ENCODE measurements at places on chromosomes 16 and 17.

DNA sequence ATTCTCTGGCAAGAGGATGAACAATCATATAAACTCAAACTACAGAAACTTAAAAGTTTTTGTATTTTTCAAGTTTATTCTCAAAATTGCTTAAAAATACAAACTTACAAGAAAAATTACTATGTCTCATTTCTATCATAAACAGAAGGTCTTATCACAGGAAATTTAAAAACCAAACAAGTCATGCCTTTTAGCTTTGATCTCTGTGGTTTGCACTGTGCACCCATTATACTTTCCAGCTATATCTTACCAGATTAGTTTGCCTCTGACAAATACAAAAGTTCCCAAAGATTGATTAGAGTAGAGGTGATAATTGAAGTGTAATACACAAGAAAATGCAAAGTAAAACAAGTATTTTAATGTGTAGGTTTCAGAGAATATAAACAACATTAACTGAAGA lies 117.4 kb downstream of the MYO1D start:
- no peak for DNase-seq

- peak; percentile 62 for DNase-seq
Observed at GRCh38 chr16:85369741-85370528, 243.2 kb upstream of the GSE1 start.

DNA sequence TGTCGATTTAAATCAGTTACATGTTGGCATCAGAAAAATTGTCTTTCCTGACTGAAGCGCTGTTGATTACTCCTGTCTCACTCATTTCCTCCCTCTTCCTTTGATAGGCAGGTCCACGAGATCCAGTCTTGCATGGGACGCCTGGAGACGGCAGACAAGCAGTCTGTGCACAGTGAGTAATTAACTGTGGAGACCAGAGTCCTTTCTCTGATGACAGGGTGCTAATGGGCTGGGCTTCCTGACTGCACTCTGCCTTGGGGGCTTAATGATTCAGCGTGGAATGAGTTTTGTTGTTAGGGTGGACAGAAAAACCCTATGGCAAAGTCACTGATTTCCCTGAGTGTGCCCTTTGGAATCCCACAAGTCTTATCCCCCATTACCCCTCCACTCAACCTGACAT lies 6.5 kb downstream of the GOSR2 start:
- no peak for DNase-seq

DNA sequence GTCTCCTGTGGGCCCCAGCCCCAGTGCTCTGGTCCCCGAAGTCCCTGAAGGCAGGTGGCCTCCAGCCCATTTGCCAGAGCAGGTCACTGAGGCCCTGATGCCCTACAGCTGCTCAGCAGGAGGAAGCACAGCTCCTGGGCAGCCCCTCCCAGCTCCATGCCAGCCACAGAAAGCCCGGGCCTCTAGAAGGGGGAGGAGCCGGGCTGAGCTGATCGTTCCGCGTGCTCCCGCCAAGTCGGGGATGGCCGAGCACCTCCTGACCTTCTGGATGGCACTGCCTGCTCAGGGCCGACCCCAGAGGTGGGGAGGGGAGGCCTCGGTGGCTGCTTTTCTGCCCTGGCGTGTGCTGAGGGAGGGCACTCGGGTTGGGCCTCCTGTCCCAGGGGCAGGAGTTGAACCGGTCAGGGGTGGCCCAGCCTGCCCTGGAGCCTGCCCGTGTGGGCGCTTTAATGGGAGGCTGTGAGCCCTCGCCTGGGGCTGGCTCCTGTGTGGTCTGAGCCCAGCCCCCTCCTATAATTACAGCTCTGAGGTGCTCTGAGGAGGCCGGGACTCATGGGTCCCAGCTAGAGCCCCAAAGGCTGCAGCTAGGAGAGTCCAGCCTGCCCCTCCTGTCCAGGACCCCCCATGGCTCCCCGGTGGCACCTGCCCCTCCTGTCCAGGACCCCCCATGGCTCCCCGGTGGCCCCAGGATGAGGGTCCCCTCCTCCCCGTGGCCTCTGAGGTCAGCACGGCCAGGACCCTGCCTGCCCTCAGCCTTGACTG lies 29.7 kb downstream of the ZFPM1 start:
- no peak for DNase-seq

- DNase-seq = no peak
Observed at GRCh38 chr17:69702078-69702477, 287.6 kb downstream of the MAP2K6 start.

- no peak for DNase-seq
Observed at GRCh38 chr17:58245428-58246103, 7.2 kb downstream of the LPO start.

GRCh38 chr17:16158714-16159113 lies 56.6 kb downstream of the NCOR1 start:
- no peak for DNase-seq

DNA sequence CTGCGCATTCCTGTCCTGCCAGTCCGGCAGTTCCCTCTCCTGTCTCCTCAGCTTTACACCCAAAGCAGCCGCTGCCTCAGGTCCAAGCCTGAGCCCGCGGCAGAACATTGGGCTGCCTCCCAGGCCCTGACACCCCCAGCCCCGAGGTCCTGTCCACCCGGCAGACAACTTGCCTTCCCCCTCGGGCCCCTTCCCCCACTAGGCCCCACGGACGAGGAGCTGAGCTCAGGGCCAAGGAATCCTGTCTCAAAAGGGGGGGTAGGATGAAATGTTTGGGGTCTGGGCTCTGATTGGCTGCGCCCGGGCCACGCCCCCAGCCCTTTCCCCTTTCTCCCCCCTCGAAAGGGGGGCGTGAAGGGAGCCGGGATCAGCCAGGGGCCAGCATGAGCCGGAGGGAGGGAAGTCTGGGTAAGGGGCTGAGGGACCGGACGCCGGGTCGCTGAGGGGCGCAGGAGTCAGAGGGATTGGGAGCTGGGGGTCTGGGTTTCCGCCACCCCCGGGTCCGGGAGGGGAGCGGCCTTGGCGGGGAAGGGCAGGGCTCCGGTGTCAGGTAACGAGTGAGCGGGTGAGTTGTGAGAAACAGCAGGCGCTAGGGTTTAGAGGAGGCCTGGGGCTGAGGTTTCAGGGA lies at the start of gene CTF1:
CTF1 (plus strand) TSS at position 354 of the 628 bp plus-strand sequence; CDS start at position 384, 30 bp downstream.
- DNase-seq = peak; percentile 16

- DNase-seq = no peak
Observed at GRCh38 chr16:81547939-81548216, 103.3 kb downstream of the CMIP start.

DNA sequence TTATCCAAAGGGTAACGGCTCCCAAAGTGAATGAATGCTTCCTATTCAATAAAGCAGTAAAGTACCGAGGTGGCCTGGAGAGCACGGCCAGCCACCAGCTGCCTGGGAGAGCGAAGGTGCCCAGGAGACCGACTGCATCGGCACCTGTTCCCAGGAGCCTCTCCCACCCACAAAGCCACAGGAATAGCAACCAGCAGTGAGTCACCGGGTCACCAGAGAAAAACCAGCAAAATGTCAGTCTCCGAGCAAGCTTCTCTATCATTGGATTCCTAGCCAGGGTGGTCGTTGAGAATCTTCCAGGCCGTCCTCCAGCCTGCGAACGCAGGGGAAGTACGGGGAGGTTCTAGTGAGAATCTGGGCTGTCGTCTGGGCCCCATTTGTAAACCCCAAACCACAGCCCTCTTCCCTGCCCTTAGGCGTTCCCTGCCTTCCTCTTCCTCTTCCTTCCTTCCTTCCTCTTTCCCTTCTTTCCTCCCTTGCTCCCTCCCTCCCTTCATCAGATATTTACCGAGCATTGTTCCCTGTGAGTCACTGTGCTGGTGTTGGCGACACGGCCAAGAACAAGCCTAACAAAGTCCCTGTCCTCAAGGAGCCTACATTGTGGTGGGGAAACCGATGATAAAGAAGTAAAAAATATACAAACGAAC lies 114.6 kb downstream of the SLC39A11 start:
- peak; percentile 35 for DNase-seq

- no peak for DNase-seq
Observed at GRCh38 chr16:67054901-67055300, 26.0 kb downstream of the CBFB start.

DNA sequence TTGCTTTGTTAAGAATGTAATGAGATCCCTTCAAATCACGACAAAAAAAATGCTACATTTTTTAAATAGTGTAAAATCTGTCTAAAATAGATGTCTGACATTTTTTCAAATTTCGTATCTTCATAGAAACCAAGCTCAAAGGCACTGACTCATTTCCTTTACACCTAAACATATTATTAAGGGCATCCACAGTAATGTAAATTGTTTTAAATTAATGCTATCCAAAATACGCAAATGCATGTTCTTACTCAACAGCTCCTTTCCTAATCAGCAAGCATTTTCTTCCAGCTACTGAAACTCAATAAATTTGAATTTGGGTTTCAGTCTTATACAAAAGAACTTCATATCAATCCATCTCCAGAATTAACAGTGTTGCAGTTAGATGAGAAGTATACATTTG lies 4.3 kb downstream of the C16orf87 start:
- DNase-seq = no peak

GRCh38 chr17:67559381-67559966 lies 158.3 kb upstream of the NOL11 start:
- peak; percentile 24 for DNase-seq

GRCh38 chr16:74896389-74897370 lies 88.2 kb downstream of the WDR59 start:
- peak; percentile 40 for DNase-seq

- no peak for DNase-seq
Observed at GRCh38 chr16:89378947-89379771, 111.2 kb downstream of the ANKRD11 start.

DNA sequence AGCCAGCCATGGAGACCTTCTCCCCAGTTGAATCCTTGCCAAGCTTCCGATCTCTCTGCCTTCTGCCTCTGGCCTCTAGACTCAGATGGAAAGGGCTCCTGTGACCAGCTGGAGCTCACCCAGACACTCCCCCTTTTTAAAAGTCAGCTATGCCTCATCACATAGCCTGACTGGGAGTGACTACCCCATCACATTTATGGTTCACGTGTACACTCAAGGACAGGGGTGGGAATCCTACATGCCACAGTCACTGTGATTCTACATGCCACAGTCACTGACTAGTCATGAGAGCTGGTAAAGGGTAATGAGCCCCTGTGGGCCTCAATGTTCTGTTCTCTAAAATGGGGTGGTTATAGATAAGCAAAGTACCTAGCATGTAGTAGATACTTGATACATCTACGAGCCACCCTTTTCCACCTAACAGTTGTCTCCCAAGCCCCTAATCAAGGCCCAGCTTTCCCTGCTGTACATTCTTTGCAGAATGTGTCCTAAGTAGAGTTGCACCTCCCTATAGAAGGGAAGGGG lies 85.1 kb downstream of the RGS9 start:
- no peak for DNase-seq

- DNase-seq = peak; percentile 66
Observed at GRCh38 chr17:28161311-28161710, 118.8 kb downstream of the NLK start.

- DNase-seq = no peak
Observed at GRCh38 chr17:32495359-32496231, 8.8 kb downstream of the CDK5R1 start.

- no peak for DNase-seq
Observed at GRCh38 chr17:65022137-65022536, 34.4 kb downstream of the GNA13 start.

DNA sequence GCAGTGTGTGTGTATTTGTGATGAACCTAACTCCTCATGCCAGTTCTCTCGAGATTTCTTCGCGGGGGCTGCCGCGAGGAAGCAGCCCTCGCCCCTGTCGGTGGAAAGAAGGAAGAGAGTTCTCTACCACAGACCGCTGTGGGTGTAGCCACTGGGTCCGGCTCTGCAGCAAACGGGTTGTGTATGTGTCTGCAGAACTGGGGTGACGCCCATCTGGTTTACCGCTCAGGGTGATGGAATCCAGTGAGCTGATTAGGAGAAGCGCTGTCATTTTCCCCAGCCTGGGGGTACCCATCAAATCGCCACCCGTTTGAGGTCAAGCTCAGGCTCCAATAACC lies 7.7 kb downstream of the CORO6 start:
- DNase-seq = peak; percentile 67

- DNase-seq = no peak
Observed at GRCh38 chr17:28961391-28961790, 10.1 kb upstream of the PHF12 start.

GRCh38 chr17:37774504-37774903 lies 29.6 kb upstream of the HNF1B start:
- peak; percentile 62 for DNase-seq

DNA sequence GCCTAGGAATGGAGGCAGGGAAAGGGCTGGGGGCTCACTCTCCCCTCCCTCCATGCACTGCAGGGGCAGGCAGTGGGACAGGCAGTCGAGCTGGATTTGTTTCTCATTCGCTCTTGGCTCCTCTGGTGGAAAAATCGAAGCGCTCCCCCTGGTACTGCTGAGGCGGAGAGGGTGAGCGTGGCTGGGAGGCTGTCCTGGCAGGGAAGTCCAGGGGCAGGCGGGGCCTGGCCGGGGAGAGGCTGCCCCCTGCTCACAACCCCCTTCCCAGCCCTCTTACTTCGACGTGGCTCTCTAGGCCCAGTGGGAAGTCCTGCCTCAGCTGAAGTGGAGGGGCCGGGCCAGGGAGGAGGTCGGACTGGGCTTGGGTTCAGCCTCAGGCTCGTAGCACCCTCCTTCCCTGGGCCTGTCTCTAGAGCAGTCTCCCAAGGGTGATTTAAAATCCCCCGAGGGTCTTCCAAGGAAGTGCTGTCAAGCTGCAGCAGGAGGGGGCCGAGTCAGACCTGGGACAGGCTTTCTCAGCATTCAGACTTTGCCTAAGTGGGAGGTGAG lies 16.5 kb upstream of the TMEM92 start:
- DNase-seq = no peak

- peak; percentile 73 for DNase-seq
Observed at GRCh38 chr17:82021107-82021899, 1.4 kb downstream of the CENPX start.

- DNase-seq = no peak
Observed at GRCh38 chr17:37662353-37662752, 19.1 kb upstream of the DDX52 start.

- peak; percentile 68 for DNase-seq
Observed at GRCh38 chr17:38587947-38588787, 17.6 kb downstream of the SRCIN1 start.

GRCh38 chr17:44830359-44831288 lies 537 bp upstream of the GJC1 start:
- DNase-seq = no peak

DNA sequence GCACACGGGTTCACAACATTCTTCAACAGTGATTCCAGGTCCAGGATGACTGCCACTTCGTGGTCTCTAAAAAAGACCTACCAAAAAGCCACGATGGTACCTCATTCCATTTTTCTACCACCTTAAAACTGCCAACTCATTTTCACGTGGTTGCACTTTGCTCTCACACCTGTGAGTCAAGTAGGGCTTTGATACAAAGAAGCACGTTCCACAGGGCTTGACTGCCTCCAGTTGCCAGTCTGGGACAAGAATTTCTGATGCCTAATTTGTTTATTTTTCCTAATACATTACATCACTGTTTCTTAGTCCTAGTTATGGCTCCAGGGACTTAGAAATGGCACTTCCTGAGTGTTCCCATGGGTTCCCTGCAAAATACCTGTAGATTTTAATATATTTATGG lies 911.6 kb upstream of the EEF2KMT start:
- no peak for DNase-seq

DNA sequence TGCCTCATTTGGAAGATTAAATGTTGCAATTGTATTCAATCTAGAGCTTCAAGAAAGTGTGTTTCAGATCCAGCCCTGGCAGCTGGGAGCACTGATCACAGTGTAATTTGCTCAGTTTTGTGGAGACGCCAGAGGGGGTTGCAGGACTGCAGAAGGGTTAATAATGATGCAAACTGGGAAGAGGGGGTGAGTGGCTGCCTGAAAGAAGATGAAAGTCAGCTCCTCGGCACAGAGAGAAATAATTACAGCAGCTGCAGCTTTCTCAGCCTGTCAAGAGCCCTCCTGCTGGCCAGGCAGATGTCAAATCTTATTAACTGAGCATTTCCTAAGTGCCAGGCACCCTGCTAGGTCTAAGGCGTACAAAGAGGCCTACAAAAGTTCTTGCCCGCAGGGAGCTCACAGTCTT lies 97.7 kb downstream of the ZNF18 start:
- DNase-seq = no peak

Measured in suppressor macrophage (primary cell).